Activated CD4-positive, alpha-beta memory T cell treated with anti-CD3 and anti-CD28 coated beads for 36 hours (primary cell): ENCODE measurements at places on chromosomes 13 and 19.

DNA sequence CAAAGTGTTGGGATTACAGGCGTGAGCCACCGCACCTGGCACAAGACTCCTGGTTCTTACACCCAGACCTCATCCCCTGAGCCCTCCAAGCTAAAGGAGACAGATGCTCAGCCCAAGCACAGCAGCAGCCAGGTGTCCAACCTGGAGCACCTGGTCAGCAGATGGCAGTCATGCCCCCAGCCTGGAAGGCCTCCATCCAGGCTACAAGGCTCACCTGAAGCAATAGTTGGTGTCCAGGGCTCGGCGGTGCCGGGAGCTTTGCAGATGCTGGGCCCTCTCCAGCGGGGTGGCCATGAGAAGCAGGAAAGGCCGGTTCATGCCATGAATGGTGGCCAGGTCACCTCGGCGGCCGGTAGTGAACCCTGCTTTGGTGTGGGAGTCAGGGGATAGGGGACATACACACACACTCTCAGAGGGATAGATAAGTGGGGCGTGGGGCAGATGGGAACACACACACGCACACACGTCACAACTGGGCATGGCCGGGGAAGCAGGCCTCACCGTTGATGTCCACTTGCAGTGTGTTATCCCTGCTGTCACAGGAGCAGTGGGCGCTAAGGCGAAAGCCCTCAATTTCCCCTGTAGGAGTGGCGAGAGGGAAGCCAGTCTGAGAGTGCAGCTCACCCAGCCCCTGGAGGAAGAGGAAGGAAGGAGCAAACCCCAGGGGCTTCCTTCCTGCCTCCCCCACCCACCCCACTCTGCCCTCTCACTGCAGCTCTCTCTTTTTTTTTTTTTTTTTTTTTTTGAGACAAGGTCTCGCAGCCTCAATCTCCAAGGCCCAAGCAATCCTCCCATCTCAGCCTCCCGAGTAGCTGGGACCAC is 11.8 kb downstream of the TGFB1 start:
- no peak for DNase-seq

GRCh38 chr13:35723053-35723461 is 246.6 kb upstream of the MAB21L1 start:
- no peak for DNase-seq

- no peak for DNase-seq
These were observed 22.9 kb upstream of the SLC15A1 start for GRCh38 chr13:98775386-98775785.

- no peak for DNase-seq
These were observed 90.3 kb downstream of the LHFPL6 start for GRCh38 chr13:39512687-39513086.

GRCh38 chr13:110116072-110116487 is 190.9 kb downstream of the COL4A1 start:
- DNase-seq = peak; percentile 65

- no peak for DNase-seq
These were observed 442.8 kb downstream of the FGF14 start for GRCh38 chr13:101959016-101959415.

GRCh38 chr19:39307046-39307821 is 11.0 kb downstream of the IFNL1 start:
- DNase-seq = no peak

GRCh38 chr13:105491345-105491744 is 1044.1 kb downstream of the EFNB2 start:
- no peak for DNase-seq

DNA sequence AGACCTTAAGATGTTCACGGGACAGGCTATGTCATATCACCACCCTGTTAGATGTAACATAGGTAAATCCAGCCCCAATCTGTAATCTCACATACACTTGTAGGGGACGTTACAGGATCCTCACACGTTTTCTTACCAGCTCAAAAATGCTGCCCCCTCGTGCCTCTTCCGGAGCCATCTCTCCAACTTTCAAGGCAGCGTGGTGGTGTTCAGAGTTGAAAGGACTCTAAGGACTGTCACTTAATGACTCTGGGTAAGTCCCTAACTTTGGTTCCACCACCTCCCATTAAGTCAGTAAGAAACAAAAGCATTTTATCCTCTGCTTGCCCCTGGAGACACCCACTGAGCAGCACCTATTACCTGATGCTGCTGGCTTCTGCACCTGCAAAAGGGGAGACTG is 4.4 kb downstream of the MED26 start:
- DNase-seq = no peak

- DNase-seq = no peak
These were observed 48.3 kb downstream of the SLC7A1 start for GRCh38 chr13:29547153-29547552.

DNA sequence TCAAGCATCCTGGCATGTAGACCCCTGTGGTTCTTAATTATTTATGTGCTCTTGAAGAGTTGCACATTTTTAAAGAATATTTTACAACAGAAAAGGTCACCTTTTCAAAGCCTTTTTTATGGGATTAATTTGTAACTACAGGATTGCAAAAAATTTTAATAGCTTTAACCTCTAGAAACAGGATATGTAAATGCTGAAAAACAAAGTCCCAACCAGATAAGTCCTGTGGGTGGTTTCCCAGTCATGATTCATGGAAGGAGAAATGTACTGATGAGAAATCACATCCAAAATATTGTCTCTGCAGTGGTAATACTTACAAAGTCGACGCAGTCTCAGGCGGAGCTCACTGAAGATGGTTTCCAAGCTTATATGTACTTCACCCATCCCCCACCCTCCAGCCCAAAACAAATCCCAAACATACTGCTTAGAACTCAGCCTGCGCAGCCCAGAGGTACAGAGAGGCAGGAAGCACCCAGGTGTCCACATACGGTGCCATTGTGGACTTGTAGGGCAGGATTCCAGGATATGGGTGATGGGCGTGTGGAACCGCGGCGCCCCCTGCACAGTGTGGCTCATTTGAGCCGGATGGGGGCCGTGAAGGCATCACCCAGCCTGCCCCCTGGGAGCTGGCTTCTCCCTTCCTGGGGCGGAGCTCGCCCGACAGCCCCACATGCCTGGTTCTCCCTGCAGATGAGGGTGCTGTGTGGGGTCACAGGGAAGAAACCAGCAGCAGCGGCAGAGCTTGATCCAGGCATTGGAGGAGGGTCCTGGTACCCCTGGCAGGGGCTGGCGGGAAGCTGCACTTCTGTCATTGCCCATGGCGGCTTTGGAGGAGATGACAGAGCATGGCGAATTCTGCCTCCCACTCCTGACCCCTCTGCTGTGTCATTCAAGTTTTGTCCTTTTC is 101.2 kb downstream of the ATP11A start:
- no peak for DNase-seq

GRCh38 chr13:32233062-32233461 is 82.1 kb downstream of the ZAR1L start:
- DNase-seq = no peak

DNA sequence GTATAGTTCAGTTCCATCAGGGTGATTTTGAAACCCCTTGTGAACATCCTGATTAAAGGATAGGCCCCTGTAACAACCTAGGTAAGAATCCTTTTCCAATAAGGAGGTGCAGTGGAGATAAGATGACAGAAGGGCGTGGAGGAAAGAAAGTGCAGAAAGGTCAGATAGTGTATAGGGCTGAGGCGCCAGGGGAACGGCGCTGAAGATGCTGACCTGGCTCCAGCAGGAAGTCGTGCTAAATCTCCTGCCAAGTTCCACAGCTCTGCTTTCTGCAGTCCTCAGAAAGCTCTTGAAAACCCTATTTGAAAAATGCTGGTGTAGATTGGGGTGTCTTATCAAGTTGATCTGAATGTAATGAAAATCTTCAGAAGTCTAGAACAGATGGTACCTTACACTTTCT is 221.7 kb downstream of the COG6 start:
- no peak for DNase-seq

DNA sequence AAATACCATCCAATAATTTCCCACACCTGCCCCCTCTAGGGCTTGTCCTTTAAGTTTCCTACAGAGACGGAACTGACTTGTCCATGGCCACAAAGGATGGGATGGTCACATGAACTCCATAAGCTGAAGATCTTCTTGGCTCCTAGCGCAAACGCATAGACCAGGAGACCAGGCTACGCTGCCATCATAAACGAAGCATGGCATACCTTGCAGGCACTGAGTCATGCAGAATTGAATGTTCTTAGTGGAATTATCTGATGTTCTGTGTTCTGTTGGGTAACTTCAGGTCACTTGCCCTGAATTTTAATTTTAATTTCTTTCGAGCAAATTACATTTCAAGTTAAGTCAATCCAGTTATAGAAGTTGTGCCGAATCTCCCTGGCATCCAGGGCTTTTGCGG is 96.4 kb upstream of the STARD13 start:
- no peak for DNase-seq

DNA sequence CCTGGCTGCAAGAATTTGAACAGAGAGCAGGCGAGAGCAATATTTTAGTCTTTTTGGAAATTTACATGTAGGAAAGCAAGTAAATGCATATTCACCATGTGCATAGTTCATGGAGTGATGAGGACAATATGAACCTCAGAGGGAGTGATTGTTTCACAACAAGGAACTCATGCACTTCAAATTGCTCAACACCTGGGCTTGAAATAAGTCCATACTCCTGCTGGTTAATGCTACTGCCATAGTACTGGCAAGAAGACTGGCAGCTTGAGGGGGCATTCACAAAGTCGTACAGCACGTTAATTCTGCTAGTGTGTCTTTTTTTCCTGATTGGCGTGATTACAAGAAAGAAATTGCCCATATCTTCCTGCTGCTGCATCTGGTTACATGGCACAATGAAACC is 267.6 kb downstream of the PCDH17 start:
- no peak for DNase-seq

GRCh38 chr19:6979399-6979798 is 41.8 kb downstream of the MBD3L2B start:
- no peak for DNase-seq

GRCh38 chr13:27264648-27265047 is 6.0 kb upstream of the RASL11A start:
- DNase-seq = no peak

DNA sequence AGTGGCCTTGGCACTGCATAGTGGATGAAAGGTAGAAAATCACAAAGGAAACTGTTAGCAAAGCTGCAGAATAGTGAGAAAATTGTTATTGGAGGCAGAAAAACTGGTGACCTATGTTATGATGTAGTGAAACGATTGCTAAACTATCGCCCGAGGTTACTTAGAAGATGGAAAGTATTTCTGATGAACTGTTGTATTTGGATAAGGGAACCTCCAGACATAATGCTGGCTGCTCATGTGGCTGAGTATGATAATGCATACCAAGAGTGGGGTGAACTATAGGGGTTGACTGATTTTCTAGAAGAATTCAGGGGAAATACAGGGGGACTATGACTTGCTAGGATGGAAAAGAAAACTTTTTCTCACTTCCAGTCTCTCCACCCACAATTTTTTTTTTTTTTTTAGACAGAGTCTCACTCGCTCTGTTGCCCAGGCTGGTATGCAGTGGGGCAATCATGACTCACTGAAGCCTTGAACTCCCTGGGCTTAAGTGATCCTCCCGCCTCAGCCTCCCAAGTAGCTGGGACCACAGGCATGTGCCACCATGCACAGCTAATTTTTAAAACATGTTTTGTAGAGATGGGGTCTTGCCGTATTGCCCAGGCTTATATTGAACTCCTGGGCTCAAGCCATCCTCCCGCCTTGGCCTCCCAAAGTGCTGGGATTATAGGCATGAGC is 4.4 kb upstream of the EID2 start:
- DNase-seq = peak; percentile 40

DNA sequence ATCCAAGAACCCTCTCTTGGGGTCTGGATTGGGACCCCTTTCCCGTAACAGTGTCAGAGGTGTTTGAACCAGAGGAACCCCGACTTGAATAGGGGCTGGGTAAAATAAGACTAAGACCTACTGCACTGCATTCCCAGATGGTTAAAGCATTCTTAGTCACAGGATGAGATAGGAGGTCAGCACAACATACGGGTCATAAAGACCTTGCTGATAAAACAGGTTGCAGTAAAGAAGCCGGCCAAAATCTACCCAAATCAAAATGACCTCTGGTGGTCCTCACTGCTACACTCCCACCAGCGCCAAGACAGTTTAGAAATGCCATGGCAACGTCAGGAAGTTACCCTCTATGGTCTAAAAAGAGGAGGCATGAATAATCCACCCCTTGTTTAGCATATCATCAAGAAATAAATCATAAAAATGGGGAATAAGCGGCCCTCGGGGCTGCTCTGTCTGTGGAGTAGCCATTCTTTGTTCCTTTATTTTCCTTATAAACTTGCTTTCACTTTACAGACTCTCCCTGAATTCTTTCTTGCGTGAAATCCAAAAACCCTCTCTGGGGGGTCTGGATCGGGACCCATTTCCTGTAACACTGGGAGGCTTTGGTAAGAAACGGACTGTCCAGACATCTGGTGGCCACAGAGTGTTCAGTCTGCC is 4.4 kb upstream of the SIN3B start:
- no peak for DNase-seq

- no peak for DNase-seq
These were observed 746 bp downstream of the RAB3D start for GRCh38 chr19:11338569-11339253.

DNA sequence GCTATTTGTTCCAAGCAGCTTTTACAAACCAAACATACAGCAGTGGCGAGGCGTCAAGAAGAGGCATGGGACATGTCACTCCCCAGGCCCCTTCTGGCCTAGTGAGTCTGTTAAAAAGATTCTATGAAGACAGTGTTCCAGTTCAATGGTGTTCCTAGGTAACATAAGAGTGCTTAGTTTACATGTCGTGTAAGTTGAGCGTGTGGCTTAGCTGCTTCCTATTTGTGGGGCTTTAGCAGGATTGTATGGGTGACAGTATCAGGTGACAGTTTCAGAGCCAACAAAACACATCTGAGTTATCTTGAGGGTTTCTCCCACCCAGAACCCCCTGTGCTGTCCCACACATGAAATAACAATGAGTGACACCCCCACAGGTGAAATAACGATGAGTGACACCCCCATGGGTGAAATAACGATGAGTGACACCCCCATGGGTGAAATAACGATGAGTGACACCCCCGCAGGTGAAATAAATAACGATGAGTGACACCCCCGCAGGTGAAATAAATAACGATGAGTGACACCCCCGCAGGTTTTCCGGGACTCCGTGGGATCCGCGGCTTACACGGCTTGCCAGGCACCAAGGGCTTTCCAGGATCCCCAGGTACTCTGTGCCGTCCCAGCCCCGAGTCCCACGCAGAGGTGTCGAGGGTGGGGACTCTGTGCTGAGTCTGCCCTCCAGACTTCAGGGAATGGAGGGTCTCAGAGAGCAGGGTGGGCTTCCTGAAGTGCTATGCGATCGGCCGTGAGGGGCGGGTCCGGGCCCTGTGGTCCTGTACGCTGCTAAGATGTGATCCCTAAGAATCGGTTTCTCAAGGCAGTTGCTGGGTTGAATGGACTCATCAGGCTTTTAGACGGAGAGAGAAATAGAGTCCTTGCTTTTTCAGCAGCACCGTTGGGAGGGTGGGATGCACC is 68.6 kb downstream of the RAB20 start:
- no peak for DNase-seq

- DNase-seq = no peak
These were observed 89.9 kb downstream of the FGF14 start for GRCh38 chr13:102311901-102312300.

GRCh38 chr13:29771247-29771646 is 79.2 kb downstream of the UBL3 start:
- no peak for DNase-seq

- DNase-seq = no peak
These were observed 3.0 kb upstream of the EEF1AKMT1 start for GRCh38 chr13:20776751-20777150.
